ENCODE measurements at places on chromosomes 2 and 18.

DNA sequence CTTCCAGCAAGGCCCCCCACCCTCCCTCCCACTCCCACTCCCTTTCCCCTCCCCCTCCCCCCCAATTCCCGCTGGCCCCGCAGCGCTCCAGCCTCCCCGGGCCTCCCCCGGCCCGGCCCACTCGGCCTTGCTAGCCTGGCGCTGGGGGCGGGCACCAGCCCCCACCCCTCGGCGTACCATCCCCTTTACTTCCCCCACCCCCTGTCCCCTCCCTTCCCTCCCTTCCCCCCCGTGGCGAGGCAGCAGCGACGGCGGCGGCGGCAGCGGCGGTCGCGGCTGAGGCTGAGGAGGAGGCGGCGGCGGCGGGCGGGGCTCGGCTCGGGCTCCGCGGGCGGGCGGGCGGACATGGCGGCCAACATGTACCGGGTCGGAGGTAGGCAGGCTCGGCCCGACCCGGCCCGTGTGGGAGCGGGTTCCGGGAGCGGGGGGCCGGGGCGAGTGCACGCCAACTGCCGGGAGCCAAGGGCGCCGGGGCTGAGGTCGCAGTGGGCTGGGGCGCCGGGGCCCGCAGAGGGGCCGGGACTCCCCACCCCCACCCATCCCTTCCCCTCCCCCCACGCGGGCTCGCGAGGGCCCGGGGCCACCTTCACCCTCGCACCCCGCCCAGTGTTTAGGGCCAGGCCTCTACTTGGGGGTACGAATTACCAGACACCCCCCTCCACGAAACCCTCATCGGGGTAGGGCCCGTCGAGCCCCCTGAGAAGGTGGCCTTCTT is at the start of gene MTA3:
Gene MTA3 (plus strand): TSS at position 232 of the 715 bp plus-strand sequence. CDS start 114 bp downstream, at position 346.
- peak; percentile 61 for DNase-seq

- DNase-seq = no peak
Measured at GRCh38 chr2:239882331-239882732, 142.8 kb downstream of the NDUFA10 start.

DNA sequence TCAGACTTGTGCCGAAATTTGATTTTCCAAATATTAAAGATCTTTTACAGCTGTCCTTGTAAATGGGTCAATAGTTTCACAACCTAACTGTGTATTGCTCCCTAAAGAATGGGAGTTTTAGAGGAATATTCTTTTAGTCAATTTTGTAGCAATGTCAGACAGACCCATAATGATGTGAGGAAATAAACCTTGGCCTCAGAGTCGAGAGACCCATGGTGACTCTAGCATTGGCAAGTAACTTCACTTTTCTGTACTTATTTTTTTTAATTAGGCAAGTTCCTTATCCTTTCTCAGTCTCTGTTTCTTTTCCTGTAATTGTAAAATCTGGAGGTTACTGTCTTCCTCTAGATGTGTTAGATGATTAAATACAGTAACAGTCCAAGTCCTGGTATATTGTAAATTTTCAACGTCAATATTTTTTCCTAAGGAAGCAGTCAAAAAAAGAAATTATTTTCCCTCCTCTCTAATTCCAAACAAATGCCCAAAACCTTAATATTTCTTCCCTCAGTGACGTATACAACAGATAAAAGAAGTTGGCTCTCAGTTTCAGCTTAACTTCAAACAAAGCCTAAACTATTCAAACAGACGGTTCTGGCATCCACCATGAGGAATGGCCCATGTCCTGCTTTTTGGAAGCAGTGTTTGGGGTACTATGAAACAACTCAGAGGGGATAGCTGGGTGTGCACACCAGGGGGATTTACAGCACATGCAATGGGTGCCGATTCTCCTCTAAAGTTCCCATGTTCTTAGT is 466.7 kb downstream of the TNS1 start:
- DNase-seq = no peak

DNA sequence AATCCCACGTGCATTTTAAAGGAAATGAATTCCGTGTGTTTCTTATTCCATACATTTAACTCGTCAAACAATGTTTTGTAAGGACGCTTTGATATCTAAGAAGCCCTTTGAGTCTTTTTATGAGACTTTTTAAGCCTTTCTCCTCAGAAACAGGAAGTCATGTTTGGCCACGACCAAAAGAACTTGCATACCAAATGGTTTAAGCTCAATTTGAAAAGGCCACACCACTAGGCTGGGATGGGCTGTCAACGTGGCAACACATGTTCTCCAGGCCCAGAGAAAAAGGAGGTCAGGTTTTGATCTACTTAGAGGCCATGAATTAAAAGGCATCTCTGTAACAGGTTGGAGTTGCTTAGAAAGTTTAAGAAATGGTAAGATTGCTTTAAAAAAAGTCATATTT is 441.8 kb downstream of the CMPK2 start:
- no peak for DNase-seq

- peak; percentile 80 for DNase-seq
Measured at GRCh38 chr18:58223717-58224424, 179.8 kb downstream of the NEDD4L start.

DNA sequence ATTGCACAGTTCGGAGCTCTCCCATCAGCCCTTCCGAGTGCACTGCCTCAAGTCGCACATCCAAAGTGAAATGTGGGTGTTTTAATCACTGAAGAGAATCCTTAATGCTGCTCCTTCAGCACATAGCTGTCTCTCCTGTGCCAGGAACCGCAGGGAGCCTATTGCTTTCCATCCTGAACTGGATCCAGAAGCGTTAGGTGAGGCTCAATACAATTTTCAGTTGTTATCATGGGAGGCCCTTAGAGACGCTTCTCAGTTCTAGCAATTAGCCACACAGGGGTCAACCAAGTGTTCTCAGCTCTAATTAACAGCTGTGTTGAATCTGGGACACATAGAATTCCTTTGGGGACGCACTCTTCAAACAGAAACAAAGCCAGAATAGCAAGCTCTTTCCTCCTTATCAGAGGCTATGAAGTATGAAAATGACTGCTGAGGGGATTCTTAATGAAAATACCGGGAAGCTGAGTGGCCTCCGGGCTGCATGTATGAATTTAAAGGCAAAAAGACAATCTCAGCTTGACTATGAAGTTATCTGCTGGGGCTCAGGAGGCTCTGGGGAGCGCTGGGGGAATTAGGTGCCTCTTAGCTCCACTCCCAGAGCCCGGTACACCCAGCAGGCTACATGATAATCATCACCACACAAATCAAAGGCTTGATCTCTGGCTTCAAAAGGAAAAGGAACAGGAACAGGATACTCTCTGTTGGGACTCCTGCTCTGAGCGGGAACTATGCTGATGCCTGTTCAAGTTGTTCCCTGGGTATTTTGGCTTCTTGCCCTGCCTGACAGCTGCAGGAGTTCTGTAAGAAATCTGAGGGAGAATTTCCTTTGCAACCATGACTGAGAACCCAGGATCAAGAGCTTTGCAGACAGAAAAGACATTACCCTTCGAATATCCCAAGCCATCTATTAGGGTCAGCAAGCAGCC is 55.4 kb upstream of the NCOA1 start:
- peak; percentile 12 for DNase-seq

DNA sequence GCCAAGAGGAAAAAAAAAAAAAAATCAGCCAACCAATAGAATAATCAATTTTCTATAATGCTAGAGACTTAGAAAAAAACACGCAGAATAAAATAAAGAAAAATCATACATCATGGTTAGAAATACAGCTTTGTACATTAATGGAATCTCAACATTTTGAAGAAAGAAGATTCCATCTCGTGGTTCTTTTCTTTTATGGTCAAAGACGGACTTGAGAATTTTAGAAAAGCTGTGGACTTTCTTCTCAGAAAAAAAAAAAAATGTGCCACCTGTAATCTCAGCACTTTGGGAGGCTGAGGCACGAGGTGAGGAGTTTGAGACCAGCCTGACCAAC is 41.8 kb upstream of the ATIC start:
- DNase-seq = no peak

- no peak for DNase-seq
Measured at GRCh38 chr18:29250259-29250658, 1073.3 kb upstream of the CDH2 start.

All from MG63 (cell line).